ENCODE measurements at places on chromosomes 2 and 18. TPM values are rescaled to one million over a fixed set of nuclear protein-coding genes. Genes with fewer than 3 reads are reported as not detected.

GNAL gene
- 26.8 TPM for total RNA-seq

GRCh38 chr2:146916914-146917313 lies 927.9 kb upstream of the ACVR2A start:
- H3K4me1 ChIP-seq: no peaks in the 10 kb centered on the region
- DNase-seq: peak; percentile 13
- H3K4me3 ChIP-seq: no peak overlapping the region
- H3K27me3 ChIP-seq: no peaks in the 10 kb centered on the region
- H3K27ac ChIP-seq: no peak overlapping the region

DNA sequence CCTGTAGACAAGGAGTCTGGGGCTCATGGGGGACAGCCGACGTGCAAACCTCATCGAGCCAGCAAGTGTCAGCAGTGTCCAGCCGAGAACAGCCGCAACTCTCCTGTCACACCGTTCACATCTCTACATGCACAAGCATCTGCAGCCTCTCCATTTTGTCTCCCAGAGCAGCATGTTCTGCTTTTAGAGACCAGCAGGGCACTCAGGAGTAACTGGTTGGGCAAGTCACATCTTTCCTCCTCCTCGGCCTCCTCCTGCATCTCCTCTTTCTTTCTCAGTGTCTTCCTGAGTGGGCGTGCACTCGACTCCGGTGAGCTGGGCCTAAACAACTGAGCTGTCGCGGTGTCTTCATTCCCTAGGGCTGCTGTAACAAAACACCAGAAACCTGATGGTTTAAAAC lies 249.9 kb downstream of the SH3BP4 start:
- H3K4me1 ChIP-seq: peaks cover 4% of the 10 kb centered on the region
- H3K27ac ChIP-seq: no peak overlapping the region
- H3K36me3 ChIP-seq: no peaks in the 10 kb centered on the region
- peaks cover 10% of the 10 kb centered on the region for H3K27me3 ChIP-seq
- no peak overlapping the region for H3K4me3 ChIP-seq

GRCh38 chr2:237692601-237693290 lies 65.4 kb downstream of the LRRFIP1 start:
- H3K4me1 ChIP-seq: peaks cover 6% of the 10 kb centered on the region
- peak overlapping the region; percentile 97 for H3K4me3 ChIP-seq
- no peak overlapping the region for H3K27ac ChIP-seq
- peak; percentile 55 for DNase-seq
- no peaks in the 10 kb centered on the region for H3K36me3 ChIP-seq

CAPN10 gene
- 16.1 TPM for total RNA-seq

DNA sequence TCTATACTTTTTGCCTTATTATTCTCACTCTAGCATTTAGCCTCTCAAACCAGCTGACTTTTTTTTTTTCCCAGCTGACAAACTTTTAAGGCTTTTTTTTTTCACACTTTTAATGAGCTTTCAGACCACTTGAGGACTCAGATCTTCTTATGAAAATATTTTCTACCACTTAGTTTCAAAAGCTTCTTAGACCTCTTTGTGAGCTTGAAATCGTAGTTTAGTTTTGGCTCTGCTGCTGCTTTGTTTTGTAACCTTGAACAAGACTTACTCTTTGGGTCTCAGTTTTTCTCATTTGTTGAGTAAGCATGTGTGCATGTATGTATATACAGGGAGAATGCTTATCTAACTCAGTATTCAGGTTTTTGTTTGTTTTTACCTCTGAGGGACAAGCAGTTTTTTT lies 3.5 kb downstream of the NBEAL1 start:
- H3K4me3 ChIP-seq: peak overlapping the region; percentile 12
- no peaks in the 10 kb centered on the region for H3K27me3 ChIP-seq
- H3K4me1 ChIP-seq: peaks cover 15% of the 10 kb centered on the region
- DNase-seq: no peak
- H3K27ac ChIP-seq: no peak overlapping the region

DNA sequence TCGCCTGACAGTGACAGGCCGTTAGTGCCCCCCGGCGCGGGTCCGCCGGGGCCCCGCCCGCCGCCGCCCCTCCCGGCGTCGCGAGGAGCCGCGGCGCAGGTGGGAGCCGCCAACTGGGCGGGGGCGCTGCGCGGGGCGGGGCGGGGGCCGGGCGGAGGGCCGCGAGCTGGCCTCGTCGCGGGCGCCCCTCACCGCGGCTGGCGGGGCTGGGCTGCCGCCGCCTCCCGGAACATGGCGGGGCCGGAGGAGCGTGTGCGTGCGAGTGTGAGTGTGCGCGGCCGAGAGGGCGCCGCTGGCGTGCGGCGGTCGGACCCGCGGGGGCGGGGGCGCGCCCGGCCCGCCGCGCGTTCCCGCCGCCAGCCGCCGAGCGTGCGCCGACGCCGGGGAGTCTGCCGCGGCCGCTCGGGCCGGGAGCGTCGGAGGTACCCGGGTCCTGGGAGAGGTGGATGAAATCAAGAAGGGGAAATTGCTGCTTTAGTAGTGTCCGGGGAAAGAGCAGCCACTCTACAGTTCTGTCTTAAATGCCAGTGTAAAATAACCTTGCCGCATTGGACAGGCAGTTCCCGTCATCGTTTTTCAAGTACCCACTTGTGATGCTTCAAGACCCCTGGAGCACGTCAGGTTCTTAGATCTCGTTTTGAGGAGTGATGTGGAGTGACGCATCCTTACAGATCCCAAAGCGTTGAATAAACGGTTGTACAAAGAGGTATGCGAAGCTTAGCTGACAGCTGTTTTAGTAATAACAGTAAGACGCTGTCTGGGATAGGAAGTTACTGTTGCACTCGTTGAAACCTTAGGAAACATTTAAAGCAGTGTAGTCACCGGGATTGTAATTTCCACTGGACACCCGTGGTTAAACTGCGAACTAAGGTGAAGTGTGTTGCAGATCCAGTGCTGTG lies 836 bp downstream of the ANKRD12 start:
- no peaks in the 10 kb centered on the region for H3K27me3 ChIP-seq
- DNase-seq: peak; percentile 91
- no peaks in the 10 kb centered on the region for H3K36me3 ChIP-seq
- H3K27ac ChIP-seq: peak overlapping the region; percentile 94
- peaks cover 13% of the 10 kb centered on the region for H3K4me1 ChIP-seq

WNT10A gene
- total RNA-seq: not detected

GRCh38 chr18:6672821-6673308 lies 56.7 kb upstream of the ARHGAP28 start:
- peaks cover 10% of the 10 kb centered on the region for H3K4me1 ChIP-seq
- H3K27ac ChIP-seq: no peak overlapping the region
- no peaks in the 10 kb centered on the region for H3K36me3 ChIP-seq
- H3K27me3 ChIP-seq: no peaks in the 10 kb centered on the region
- no peak for DNase-seq

DNA sequence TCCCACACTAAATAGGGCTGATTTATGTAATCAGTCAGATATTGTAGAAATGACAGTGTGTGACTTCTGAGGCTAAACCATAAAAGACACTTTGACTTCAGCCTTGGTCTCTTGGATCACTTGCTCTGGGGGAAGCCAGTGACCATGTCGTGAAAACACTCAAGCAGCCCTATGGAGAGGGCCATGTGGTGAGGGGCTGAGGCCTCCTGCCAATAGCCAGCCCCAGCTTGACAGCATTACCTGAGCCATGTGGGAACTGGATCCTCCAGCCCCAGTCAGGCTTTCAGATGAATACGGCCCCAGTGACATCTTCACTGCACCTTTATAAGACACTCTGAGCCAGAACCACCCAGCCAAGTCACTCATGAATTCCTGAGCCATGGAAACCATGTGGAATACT lies 20.8 kb downstream of the TNS1 start:
- no peak overlapping the region for H3K27ac ChIP-seq
- peaks cover 10% of the 10 kb centered on the region for H3K4me1 ChIP-seq
- no peaks in the 10 kb centered on the region for H3K36me3 ChIP-seq
- no peak overlapping the region for H3K4me3 ChIP-seq

DNA sequence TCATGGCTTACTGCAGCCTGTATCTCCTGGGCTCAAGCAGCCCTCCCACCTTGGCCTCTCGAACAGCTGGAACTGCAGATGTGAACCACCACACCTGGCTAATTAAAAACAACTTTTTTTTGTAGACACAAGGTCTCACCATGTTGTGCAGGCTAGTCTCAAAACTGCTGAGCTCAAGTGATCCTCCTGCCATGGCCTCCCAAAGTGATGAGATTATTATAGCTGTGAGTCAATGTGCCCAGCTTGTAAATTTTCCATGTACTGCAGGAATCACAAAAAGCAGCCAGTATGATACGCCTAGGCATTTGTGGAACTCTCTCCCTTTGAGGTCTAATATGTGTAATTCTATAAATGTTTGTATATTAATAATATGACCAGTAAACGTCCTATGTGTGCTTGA lies 59.9 kb downstream of the MSH6 start:
- no peaks in the 10 kb centered on the region for H3K27me3 ChIP-seq
- DNase-seq: no peak
- H3K4me3 ChIP-seq: no peak overlapping the region

GRCh38 chr2:101179982-101180381 lies 28.8 kb upstream of the TBC1D8 start:
- no peaks in the 10 kb centered on the region for H3K4me1 ChIP-seq
- H3K27me3 ChIP-seq: no peaks in the 10 kb centered on the region
- H3K4me3 ChIP-seq: no peak overlapping the region
- no peak overlapping the region for H3K27ac ChIP-seq

DNA sequence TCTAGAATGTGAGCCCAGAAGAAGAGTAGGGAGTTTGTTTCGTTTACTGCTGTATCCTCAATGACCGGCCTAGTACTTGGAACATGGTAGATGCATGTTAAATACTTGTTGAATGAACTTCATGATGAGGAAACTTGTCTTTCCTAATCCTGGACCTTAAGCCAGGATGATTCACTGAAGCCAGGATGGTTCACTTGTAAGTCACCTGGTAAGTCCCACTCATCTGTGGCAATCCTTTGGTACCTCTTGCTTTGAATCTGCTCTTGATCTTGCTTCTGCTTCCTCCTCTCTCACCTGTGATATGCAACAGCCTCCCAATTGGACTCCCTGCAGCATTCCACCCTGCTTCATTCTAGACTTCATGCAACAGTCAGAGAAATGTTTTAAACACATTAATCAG lies 43.6 kb downstream of the QPCT start:
- DNase-seq: no peak
- H3K4me1 ChIP-seq: no peaks in the 10 kb centered on the region
- no peaks in the 10 kb centered on the region for H3K36me3 ChIP-seq
- H3K27me3 ChIP-seq: no peaks in the 10 kb centered on the region

TEX44 gene
- not detected for total RNA-seq

DNA sequence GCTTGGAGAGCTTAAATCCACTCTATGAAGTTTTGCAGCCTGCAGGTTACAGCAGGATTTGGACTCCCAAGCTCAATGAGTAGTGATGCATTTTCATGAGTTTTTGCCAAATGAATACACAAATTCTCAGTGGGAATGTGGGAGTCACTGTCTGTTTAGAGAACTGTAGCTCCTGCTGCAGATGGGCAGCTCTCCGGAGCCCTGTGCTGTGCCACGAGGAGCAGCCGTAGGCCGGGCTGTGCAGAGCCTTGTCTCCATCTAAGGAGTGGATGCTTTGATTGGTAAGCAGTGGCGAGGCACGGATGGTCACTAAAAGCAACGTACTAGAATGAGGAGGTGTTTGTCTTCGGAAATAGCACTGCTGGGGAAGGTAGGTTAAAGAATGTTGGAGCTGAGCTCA lies 96.0 kb upstream of the NFATC1 start:
- no peaks in the 10 kb centered on the region for H3K27me3 ChIP-seq
- H3K27ac ChIP-seq: no peak overlapping the region
- H3K4me1 ChIP-seq: no peaks in the 10 kb centered on the region
- no peak overlapping the region for H3K4me3 ChIP-seq
- DNase-seq: no peak

C2orf15 gene
- 5.6 TPM for total RNA-seq

GRCh38 chr18:63271881-63272299 lies 47.7 kb downstream of the BCL2 start:
- no peak overlapping the region for H3K4me3 ChIP-seq
- no peak for DNase-seq
- H3K36me3 ChIP-seq: no peaks in the 10 kb centered on the region
- H3K27me3 ChIP-seq: no peaks in the 10 kb centered on the region

- H3K36me3 ChIP-seq: no peaks in the 10 kb centered on the region
- H3K4me1 ChIP-seq: peaks cover 10% of the 10 kb centered on the region
- no peak overlapping the region for H3K27ac ChIP-seq
- H3K4me3 ChIP-seq: no peak overlapping the region
- no peaks in the 10 kb centered on the region for H3K27me3 ChIP-seq
- peak; percentile 73 for DNase-seq
These were observed 114.8 kb upstream of the PTPRM start for GRCh38 chr18:7452331-7452730.

- H3K4me1 ChIP-seq: peaks cover 9% of the 10 kb centered on the region
- H3K4me3 ChIP-seq: no peak overlapping the region
- H3K27me3 ChIP-seq: no peaks in the 10 kb centered on the region
- DNase-seq: no peak
- no peak overlapping the region for H3K27ac ChIP-seq
- H3K36me3 ChIP-seq: peaks cover 15% of the 10 kb centered on the region
These were observed 16.9 kb downstream of the PUM2 start for GRCh38 chr2:20333738-20334137.

DNA sequence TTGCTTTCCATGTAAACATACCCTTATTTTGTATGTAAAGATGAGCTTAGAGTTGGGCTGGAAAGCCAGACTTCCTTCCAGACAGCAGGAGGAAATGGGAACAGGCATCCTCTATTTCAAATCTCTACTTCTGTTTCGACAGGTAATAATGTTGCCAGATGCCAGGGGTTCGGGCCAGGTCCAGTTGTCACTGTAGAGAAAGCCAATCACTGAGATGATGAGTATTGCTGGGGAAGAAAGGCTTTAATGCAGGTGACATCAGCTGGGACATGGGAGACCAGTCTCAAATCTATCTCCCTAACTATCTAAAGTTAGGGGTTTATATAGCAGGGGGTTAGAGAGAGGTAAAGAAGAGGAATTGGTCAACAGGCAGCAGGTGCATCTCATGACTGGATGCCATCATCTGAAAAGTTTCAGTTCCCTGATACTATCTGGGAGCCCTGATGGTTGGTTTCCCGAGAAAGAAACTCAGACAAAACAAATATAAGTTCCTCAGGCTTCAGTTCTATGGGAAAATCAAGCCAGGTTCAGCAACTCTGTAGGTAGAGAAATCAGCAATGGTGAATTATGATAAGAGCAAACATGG lies 9.3 kb upstream of the MTCL1 start:
- no peak overlapping the region for H3K27ac ChIP-seq
- no peaks in the 10 kb centered on the region for H3K27me3 ChIP-seq
- no peaks in the 10 kb centered on the region for H3K36me3 ChIP-seq
- DNase-seq: no peak
- H3K4me3 ChIP-seq: no peak overlapping the region
- H3K4me1 ChIP-seq: no peaks in the 10 kb centered on the region

GRCh38 chr18:63971320-63972001 lies 1.6 kb downstream of the SERPINB8 start:
- peak overlapping the region; percentile 73 for H3K4me3 ChIP-seq
- H3K27ac ChIP-seq: peak overlapping the region; percentile 33
- H3K27me3 ChIP-seq: peaks cover 18% of the 10 kb centered on the region
- H3K4me1 ChIP-seq: peaks cover 10% of the 10 kb centered on the region
- no peak for DNase-seq

All from neural progenitor cell (in vitro differentiated cells).